ENCODE measurements at places on chromosomes 16 and 17.

DNA sequence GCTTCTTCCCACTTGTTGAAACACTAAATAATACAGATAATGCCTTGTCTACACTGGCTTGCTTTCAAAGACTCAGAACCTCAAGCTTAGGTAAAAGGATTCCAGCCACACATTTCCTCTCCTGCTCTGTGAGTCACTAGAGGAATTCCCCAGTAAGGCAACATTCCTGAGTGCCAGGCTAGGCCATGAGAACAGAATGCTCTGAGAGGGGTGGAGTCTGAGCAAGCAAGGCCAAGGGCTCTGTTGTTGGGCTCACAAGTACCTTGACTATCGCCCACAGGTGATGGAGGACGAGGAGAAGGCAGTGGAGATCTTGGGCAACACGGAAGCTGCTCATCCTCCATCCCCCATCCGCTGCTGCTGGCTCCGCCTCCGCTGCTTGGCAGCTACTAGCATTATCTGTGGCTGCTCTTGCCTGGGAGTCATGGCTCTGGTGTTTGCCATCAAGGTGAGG, 6.7 kb upstream of the PHKG2 start:
- peak; percentile 83 for DNase-seq

DNA sequence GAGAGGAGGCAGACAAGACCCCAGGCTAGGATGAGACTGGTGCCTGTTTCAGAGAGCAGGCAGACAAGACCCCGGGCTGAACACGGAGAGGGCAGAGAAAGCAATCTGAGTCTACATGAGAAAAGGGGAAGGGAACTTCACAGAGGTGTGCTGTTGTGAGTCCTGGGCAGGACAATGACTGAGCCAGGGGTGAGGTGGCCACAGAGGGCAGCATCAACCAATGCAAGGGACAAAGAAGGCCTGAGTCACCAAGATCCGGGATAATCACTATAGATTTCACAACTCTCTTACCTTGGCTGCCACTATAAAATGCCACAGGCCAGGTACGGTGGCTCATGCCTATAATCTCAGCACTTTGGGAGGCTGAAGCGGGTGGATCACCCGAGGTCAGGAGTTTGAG, 89.0 kb downstream of the SLC39A11 start:
- no peak for DNase-seq

- no peak for DNase-seq
These were observed 13.9 kb upstream of the TMC7 start for GRCh38 chr16:18969855-18970240.

DNA sequence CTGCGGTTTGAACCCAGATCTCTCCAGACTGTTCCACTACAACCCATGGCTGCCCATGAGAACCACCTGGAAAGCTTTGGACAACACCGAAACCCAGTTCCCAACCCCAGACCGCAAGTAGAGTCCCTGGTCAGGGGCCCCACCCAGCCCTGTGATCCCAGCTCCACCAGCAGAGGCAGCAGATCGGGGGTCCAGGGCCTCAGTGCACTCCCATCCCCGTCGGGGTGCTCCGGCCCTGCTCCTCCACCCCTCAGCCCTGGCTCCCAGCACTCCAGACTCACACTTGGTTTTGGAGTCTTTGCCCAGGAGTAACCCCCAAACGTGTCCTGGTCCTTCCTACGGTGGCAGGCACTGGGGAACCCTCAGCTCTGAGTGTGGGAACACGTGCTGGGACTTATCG, 20.7 kb upstream of the OSGIN1 start:
- no peak for DNase-seq

- DNase-seq = no peak
These were observed 747 bp upstream of the LHX1 start for GRCh38 chr17:36936455-36937000.

GRCh38 chr16:19105891-19106624, 7.7 kb upstream of the ITPRIPL2 start:
- DNase-seq = no peak

DNA sequence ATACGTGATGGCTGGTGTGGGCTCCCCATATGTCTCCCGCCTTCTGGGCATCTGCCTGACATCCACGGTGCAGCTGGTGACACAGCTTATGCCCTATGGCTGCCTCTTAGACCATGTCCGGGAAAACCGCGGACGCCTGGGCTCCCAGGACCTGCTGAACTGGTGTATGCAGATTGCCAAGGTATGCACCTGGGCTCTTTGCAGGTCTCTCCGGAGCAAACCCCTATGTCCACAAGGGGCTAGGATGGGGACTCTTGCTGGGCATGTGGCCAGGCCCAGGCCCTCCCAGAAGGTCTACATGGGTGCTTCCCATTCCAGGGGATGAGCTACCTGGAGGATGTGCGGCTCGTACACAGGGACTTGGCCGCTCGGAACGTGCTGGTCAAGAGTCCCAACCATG, 5.6 kb downstream of the MIEN1 start:
- DNase-seq = no peak

- no peak for DNase-seq
These were observed 10.7 kb downstream of the SLC47A1 start for GRCh38 chr17:19544366-19544765.

GRCh38 chr17:45703348-45703747, 80.8 kb upstream of the CRHR1 start:
- DNase-seq = no peak

DNA sequence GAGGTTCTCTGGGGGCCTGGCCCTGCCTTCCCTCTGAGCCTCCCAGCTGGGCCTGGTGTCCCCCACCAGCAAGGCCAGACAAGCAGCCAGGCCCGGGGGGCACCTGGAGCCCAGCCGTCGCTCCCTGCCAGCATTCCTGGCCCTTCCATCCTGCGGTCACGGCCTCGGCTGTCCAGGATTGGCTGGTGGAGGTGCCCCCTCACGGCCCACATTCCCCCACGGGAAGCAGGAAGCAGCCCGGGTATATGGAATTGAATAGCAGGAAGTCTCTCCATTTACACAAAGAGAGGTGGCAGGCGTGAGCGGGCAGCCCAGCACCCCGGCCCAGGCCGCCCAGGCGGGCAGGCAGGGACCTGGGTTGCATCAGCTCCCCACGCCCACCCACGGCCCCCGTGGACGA, 14.5 kb downstream of the TRAF7 start:
- peak; percentile 90 for DNase-seq

GRCh38 chr16:67349172-67349571, 22.6 kb downstream of the LRRC36 start:
- no peak for DNase-seq

DNA sequence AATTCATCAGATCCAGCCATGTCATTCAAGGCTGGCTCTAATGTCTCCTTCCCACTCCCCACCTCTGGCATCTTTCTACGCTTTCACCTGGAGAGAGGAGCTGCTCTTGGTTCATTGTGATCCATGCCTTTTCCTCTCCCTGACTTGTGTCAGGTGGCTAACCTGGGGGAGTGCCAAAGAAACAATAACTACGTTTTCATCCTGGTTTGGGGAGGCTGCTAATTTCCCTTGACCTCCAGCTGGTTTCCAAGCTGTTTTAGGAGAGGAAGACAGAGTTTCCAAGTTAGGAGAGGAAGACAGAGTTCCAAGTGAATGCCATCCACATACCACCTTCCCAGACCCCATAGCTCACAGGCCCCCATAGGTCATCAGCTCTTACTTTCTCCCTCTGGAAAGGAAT, 40.0 kb upstream of the HLF start:
- DNase-seq = no peak

DNA sequence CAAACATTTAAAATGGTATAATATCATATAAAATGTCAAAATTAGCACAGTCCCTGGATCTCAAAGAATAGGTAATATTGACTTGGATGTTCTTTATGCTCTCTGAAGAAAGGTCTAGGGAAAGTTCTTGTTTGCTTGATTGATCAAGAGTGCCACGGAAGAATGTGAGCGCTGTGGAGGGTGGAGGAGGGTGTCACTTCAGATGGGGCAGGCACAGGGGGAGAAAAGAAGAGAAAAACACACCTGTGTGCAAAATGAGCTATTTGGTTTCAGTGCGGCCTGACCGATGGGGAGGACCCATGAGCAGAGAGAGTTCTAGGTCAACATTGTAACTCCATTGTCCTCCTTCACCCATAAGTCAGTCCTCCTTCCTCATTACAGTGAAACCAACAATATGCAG, 8.8 kb upstream of the VPS4A start:
- no peak for DNase-seq

GRCh38 chr17:79047923-79048825, 24.2 kb downstream of the C1QTNF1 start:
- no peak for DNase-seq

DNA sequence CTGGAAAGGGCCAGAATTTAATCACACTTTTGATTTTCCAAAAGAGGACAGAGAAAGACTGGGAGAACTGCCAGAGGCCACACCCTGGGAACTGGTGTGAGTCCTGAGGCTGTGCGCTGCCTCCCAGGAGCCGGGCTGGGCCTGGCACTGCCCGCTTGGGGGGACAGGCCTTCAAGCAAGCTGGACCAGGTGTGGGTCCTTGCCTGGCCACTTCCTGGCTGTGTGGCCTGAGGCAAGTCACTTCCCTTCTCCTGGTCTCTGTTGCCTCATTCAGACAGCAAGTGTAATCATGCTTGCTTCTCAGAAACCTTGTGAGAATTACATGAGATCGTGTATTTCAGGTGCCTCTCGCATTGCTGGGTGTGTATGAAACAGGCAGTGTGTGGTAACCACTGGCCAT, 143.0 kb downstream of the SNX29 start:
- no peak for DNase-seq

- DNase-seq = no peak
These were observed 65.5 kb upstream of the DNAH17 start for GRCh38 chr17:78642707-78643106.

DNA sequence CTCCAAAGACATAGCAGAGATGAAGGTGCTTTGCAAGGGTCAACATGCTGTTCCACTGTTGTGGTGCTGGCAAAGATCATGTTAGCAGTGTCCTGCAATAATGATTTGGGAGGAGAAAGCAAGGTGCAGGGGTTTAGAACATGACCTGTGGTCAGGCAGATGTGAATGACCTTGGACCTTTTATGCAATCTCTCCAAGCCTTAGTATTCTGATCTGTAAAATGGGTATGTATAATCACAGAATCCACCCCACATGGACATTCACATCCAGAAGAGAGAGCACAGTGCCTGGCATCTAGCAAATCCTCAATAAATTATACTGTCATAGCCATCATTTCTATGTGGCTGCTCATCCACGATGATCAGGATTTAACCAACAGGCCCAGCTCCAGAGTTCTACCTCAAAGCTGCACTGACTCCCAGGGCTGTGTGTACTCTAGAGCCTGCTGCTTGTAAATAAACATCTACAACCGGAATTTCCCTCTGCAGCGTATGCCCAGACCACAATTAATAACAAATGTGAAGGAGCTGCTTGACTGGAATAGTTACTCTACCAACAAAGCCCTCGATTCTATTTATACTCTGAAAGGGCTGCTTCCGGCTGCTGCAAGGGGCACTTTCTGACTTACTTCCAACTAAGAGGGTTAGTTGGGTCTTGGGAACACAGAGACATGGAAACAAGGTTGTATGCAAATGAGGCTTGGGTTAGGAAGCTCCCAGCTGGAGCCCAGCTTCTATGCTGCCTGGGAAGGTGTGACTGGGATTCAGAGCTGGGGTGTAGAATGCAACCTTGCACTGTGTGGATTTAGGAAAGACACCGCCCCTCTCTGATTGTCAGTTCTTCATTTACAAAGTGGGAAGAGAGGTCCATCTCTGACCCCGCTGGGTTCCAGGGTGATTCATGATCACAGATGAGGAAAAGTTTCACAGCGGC, 265.2 kb downstream of the XYLT1 start:
- DNase-seq = peak; percentile 7
